ENCODE measurements at places on chromosomes 2 and 18.

- DNase-seq, result no peak
These were observed 26.6 kb upstream of the PAIP2B start for GRCh38 chr2:71253476-71253875.

- DNase-seq, result peak; percentile 54
These were observed 36.0 kb downstream of the FARP2 start for GRCh38 chr2:241391892-241392665.

- DNase-seq, result no peak
These were observed 127.5 kb downstream of the RTP5 start for GRCh38 chr2:241997017-241997416.

DNA sequence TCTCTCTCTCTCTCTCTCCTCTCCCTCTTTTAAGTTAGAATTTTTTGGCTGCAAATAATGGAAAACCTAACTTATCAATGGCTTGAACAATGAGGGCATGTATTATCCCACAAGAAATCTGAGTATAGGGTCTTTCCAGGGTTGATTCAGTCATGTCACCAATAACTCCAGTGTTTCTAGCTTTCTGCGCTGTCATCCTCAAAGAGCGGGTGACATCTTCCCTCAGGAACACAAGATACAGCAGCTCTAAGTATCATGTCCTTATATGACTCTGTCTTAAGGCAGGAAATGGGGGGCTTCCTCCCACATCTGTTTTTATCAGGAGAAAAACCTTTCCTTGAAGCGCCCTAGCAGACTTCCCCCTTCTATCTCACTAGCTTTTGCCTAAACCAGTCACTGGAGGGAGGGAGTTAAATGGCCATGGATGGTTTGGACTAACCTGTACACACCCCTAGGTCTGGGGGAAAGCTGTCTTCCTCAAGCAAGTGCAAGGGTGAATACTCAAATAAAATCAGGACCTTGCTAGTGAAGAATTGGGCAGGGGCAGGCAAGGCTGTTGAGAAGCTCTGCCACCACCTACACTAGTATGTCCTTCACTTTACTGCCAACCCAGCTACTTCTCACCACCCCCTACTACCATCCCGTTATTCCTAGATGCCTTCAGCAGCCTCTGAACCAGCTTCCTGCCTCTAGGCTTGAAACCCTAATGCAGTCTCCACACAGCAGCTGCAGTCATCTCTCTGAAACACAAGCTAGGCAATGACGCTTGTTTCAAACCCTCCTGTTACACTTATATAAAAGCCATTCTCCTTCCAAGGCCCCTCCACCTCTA lies 7.5 kb upstream of the TUBA4A start:
- no peak for DNase-seq

DNA sequence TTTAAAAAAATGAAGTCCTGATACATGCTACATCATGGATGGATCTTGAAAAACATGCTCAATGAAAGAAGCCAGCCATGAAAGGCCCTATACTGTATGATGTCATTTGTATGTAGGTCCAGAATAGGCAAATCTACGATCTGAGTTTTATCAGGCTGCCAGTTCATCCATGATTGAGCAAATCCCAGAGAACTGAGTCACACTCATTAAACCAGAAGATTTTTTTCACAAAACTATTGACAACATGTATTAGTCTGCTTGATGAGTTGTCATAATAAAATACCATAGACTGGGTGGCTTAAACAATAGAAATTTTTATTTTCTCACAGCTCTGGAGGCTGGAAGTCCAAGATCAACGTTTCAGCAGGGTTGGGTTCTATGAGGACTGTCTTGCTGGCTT lies 130.7 kb downstream of the MREG start:
- DNase-seq, result no peak

GRCh38 chr18:28438381-28438780 lies 261.5 kb upstream of the CDH2 start:
- no peak for DNase-seq

- no peak for DNase-seq
These were observed 39.7 kb downstream of the UBE2F start for GRCh38 chr2:238006510-238006909.

GRCh38 chr2:191625016-191625415 lies 52.9 kb upstream of the NABP1 start:
- peak; percentile 12 for DNase-seq

- DNase-seq, result no peak
These were observed 2.0 kb upstream of the MCFD2 start for GRCh38 chr2:46917628-46918027.

DNA sequence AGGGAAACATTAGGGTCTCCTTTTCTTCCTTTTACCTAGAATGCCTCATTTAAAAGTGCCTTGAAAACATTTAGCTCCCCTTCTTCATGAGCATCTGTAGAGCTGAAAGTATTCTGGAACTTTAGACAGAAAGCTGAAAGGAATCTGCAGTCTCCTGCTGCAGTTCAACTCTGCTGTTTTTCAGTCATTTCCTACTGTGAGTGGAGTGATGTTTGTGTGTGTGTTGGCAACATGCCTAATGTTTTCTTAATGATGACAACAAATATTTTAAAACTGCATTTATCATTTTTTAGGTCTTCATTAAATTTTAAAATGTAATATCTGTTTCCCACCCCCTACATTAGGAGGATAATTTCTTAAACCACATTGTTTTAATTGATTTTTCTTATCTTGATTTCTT lies 66.6 kb downstream of the TWSG1 start:
- DNase-seq, result no peak

GRCh38 chr18:69586537-69586936 lies 185.8 kb downstream of the DOK6 start:
- no peak for DNase-seq

GRCh38 chr18:48575301-48575657 lies 36.4 kb downstream of the CTIF start:
- no peak for DNase-seq

DNA sequence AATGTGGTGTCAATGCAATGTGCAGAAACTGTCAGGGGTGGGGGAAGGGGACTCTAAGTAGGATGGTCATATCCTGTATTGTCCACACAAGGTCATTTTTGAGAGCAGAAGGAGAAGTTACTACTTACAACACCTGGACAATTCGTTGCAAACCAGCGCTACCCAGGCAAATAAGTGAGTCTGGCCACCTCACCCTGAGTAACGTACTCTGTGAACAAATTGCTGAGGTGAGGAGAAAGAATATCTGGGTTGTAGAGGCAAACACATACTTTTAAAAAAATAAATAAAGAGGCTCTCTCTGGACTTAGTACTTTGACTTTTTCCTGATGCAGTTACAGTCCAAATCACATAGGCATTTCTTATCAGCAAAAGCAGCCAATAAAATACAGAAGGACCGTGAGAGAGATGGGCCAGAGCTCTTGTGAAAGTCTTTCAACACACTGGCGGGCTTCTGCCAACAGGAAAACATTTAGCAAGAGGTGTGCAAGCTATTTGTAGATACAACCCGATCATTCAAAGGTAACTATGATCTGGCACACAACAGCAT lies 268.2 kb upstream of the ID2 start:
- DNase-seq, result no peak

DNA sequence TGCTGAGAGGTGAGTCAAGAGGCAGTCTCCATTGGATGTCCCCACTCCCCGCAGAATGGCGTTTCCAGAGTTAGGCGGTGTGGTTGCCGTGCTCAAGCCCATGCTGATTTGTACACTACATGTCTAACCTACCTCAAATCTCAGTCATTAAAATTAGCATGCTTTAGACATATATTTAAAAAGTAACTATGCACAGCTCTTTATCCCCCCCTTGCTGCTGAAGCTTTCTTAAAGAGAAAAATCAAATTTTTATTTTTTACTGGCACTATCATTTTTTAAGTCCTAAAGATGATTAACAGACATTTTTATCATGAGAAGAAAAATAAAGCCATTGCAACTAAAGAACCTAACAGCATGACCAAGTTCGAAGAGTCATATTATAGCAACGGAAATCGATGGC lies 42.9 kb downstream of the BOLA3 start:
- DNase-seq, result peak; percentile 39

- DNase-seq, result no peak
These were observed 185.1 kb downstream of the NEDD4L start for GRCh38 chr18:58229162-58229561.

DNA sequence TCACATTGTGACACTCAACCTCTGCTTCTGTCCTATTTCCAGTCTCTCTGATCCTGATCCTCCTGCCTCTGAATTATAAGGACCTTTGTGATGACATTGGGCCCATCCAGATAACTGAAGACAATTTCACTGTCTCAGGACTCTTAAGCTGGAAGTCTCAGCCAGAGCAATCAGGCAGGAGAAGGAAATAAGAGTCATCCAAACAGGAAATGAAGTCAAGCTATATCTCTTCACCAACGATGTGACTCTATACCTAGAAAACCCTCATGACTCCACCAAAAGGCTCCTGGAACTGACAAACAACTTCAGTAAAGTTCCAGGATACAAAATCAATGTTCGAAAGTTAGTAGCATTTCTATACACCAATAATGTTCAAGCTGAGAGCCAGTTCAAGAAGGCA lies 29.3 kb upstream of the TWIST2 start:
- DNase-seq, result no peak

DNA sequence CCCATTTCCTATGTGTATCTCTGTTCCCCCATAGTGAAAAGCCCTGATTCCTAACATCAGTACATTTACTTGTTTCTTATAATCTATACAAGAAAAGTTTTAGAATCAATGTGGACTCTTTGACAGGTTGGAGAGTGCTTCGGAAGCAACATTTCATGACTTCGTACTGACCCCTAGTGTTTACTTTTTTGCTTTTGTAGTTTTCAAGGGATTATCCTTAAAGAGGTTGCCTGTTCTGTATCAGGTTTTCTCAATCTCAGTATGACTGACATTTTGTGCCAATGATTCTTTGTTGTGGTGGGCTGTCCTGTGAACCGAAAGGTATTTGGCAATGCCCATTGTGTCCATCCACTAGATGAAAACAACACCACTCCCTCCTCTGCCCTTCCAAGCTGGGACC lies 43.3 kb upstream of the SERPINB2 start:
- DNase-seq, result peak; percentile 53

- no peak for DNase-seq
These were observed 44.7 kb downstream of the TTR start for GRCh38 chr18:31636387-31636786.

- no peak for DNase-seq
These were observed 167.1 kb upstream of the STK17B start for GRCh38 chr2:196338440-196338839.

GRCh38 chr2:150007815-150008430 lies 420.3 kb upstream of the MMADHC start:
- DNase-seq, result no peak

DNA sequence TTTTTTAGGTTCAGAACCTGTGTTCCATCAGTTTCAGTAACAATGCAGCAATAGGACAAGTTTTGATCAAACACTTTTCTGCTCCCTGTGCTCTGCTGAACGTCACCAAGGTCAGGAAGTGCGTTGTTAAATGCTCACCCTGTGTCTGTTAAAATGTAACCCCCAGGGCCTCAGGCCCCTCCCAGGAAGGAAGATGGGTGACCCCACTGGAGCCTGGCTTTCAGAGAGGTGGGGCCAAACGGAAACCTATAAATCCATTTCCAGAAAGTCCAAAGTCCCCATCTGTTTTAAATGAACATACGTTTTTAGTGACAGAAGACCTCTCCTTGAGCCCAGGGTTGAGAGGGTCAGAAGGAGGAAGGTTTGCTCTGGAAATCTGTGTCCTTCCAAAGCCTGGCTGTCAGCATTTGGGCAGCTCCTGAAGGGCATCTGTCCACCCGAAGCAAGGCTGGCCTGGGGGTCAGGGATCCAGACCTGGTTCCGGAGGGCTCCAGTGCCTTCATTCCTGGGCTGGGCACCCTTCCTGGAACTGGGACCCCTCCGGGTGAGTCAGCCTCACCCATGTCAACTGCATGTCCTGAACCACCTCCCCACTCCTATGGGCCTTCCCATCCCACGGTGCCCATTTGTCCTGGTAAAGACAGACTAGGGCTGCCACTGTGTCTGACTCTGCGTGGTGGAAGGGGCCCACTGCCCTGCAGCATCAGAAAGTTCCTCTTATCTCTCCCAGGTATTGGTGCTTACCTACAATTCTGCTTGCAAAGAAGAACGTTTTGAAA lies 117.4 kb upstream of the COPS8 start:
- peak; percentile 26 for DNase-seq

- DNase-seq, result peak; percentile 42
These were observed 2.4 kb upstream of the MFF start for GRCh38 chr2:227322530-227323205.

DNA sequence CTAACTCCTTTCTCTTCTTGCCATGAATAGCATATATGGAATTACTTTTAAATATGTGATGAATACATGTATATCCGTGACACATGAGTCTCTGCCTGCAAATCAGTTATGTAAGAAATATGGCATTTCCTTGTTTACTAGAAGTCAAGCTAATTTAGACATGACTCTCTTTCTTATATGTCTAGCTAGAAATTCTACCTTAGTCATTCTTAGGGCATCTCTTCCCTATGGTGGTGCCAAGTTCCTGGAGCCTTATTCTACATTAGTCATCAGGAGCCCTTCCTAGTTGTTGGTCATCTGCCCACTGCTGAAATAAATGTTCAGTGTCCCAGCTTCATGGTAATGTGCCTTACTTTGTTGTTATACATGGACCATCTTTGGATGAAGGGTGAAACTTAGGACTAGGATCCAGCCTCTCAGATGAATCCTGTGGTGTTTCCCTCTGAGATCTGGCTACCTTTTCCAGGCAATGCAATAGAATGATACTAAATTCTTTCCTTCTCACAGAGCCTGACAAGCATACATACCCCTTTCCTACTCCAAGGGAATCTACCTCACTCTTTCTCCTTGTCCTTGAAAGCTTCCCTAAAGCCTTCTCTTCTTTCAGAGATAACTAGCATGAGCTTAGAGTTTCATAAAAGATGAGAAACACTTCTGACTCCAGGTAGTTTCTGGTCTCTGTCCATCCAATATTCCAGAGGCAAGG lies 415.3 kb upstream of the VWC2L start:
- no peak for DNase-seq

DNA sequence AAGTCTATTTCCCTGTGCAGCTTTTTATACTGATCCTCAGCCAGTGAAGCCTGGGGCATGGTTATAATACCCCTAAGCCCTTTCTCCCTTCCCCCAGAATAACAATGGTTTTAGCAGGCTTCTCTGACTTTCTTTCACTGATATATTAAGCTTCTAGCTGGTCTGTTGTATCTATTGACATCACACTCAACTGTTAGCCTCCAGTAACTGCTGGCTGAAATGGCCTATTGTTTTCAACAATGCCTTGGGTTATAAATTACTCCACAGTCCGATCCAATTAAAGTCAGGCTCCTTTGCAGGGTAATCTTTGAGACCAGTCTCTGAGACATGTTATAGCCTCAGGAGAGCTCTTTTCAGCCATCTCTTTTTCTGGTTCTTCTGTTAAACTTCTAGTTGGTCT lies 2.9 kb upstream of the SLC9A4 start:
- DNase-seq, result no peak

DNA sequence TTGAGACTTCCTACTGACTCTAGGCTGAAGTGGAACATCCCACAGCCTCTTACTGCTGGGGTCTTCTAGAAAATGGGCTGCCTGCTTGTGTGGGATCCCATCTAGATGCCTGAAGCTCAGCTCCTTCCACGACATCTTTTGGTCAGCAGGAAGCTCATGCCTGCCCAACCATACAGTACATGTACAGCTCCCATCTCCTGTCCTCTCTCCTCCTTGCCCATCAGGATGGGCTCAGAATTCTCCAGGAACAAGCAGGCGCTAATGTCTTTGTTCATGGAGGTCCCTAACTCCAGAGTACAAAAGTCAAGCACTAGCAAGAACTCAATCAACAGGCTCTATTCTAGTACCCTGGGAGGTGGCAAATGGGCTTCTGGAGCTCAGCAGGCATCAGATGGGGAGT lies 31.7 kb upstream of the GPR17 start:
- DNase-seq, result no peak

GRCh38 chr2:150605664-150606063 lies 118.2 kb upstream of the RND3 start:
- DNase-seq, result no peak

Measured in common myeloid progenitor, CD34-positive (primary cell).